ENCODE measurements at places on chromosomes 6 and 20. TPM values are rescaled to one million over a fixed set of nuclear protein-coding genes. Genes with fewer than 3 reads are reported as not detected.

The GABRR1 gene
- total RNA-seq, result not detected

The SLC35D3 gene
- 0.32 TPM for total RNA-seq

DNA sequence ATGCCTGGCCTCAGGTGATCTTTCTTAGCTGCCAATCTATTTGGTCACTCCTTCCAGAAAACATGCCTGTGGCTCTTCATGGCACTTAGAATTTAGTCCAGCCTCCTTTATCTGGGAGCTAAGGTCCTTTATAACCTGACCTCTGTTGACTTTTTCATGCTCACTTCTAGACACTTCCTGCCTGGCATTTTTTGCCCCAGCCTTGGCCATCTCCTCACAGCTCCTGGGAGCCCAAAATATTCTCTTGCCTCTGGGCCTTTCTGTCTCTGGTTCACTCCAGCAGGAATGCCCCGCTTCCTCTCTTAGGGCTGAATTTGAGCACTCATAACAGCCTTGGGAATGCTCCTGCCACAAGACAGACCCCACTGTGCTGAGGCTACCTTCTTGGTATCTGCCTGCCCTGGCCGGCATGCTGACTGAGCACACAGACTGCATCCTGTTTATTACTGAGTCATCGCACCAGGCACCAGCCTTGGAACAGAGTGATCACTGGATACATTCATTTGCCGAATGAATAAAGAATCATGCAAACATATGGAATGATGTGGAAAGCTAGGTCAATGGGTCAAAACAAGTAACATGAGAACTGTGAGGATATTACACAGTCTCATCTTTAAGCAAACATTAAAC is 5.8 kb upstream of the EEF1E1 start:
- no peaks in the 10 kb centered on the region for H3K4me1 ChIP-seq
- no peaks in the 10 kb centered on the region for H3K36me3 ChIP-seq
- no peaks in the 10 kb centered on the region for H3K27me3 ChIP-seq
- H3K4me3 ChIP-seq, result no peak overlapping the region

The RSPH4A gene
- 0.10 TPM for total RNA-seq

GRCh38 chr6:16044211-16044643 is 84.7 kb upstream of the MYLIP start:
- DNase-seq, result no peak
- H3K36me3 ChIP-seq, result no peaks in the 10 kb centered on the region
- H3K27me3 ChIP-seq, result no peaks in the 10 kb centered on the region
- no peaks in the 10 kb centered on the region for H3K4me1 ChIP-seq
- no peak overlapping the region for H3K4me3 ChIP-seq
